Esophagus squamous epithelium (tissue), 5 donors: ENCODE measurements at places on chromosomes 6 and 20.

- DNase-seq = no peak
Observed at GRCh38 chr20:5061213-5061612, 58.5 kb downstream of the PCNA start.

GRCh38 chr6:162467679-162468078 is 259.9 kb downstream of the PRKN start:
- no peak for DNase-seq

- DNase-seq = no peak
Observed at GRCh38 chr6:142412658-142413057, 110.9 kb downstream of the ADGRG6 start.

GRCh38 chr6:3247255-3248146 is 11.2 kb upstream of the PSMG4 start:
- no peak for DNase-seq

GRCh38 chr6:136728976-136729515 is 63.2 kb downstream of the MAP3K5 start:
- no peak for DNase-seq

DNA sequence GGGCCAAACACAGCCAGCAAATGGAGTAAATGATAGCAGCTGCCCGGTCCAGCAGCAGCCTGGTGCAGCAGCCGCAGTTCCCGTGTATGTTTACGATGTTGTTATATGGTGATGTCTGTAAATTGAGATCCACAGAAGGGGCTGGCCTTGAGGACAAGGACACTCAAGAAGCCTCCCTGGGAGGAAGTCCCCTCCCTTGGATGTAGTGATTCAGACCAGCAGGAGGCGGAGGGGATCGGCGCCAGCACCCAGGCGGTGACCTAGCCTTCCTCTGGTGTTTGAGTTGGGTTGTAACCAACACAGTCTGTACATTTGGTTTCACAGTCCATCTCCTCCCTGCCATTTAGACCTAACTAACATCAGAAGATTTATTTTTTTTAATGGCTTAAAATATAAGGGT is 187.8 kb downstream of the SYNDIG1 start:
- no peak for DNase-seq

- DNase-seq = no peak
Observed at GRCh38 chr6:53830366-53830765, 35.6 kb downstream of the LRRC1 start.

- DNase-seq = no peak
Observed at GRCh38 chr6:4420160-4420865, 284.9 kb upstream of the ECI2 start.

- no peak for DNase-seq
Observed at GRCh38 chr6:169005166-169005565, 248.5 kb downstream of the THBS2 start.

DNA sequence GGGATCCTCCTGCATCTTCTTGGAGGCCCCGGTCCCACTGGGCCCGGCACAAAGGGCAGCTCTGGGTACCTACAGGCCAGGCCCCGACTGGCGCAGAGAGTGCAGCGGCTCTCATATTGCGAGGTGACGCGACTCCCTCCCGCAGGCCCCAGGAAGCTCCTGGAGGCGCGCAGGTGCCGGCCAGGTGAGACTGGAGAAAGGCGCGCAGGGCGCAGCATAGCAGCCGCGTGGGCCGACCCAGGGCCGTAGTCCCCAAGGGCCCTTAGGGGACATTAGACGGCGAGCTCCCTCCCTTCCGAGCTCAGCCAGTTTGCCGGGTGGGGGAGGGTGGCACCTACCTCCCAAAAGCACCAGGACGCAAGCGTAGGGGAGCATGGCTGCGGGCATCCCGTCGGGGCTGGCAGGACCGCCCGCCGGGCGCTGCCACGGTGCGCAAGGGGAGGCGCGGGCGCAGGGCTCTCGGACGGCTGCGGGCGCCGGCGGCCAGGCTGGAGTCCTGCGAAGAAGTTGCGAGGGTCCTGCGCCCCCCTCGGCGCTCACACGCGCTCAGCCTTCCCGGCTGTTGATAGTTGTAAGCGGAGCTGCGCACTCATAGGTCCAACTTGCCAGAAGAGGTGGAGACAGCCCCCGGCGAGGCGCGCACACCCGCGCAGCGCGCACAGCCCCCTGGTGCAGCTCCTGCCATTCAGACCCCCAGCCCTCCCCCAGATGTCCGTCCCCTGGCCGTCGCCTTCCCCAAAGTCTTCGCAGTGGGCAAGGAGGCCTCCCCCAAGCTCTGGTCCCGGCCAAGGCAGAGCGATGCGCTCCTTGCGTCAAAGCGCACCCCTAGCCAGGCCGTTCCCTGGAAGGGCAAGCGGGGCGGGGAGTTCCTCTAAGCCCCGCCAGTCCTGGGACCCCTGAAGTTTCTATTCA is 622 bp downstream of the APCDD1L start:
- DNase-seq = no peak

- no peak for DNase-seq
Observed at GRCh38 chr6:33772082-33772830, 16.7 kb downstream of the LEMD2 start.

GRCh38 chr6:147588469-147588868 is 80.0 kb downstream of the SAMD5 start:
- no peak for DNase-seq

DNA sequence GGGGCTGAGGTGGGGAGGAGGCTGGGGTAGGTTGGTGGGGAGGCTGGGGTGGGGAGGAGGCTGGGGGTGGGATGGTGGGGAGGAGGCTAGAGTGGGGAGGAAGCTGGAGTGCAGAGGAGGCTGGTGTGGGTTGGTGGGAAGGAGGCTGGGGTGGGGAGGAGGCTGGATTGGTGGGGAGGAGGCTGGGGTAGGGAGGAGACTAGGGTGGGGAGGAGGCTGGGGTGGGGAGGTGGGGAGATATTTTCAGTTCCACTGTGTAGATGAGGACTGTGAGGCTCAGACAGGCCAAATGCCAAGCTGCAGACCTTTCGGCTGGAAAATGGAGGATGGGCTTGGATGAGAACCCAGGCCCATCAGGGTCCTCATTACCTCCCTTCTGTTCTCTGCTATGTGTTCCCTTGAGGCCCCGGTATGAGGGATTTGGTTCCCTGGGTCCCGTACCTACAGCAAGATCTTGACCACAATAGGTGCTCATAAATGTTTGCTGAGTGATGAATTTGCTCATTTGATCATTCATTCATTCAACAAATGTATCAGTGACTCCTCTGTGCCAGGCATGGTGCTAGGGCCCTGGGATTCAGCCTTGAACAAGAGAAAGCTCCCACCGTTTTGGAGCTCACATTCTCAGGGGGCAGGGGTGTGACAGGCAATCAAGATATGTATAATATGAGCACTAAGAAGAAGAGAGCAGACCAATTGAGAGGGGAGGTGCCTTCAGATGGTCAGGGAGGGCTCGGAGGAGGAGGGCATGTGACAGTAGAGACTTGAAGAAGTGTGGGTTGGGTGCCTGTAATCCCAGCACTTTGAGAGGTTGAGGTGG is 36.1 kb upstream of the NOL4L start:
- DNase-seq = no peak

DNA sequence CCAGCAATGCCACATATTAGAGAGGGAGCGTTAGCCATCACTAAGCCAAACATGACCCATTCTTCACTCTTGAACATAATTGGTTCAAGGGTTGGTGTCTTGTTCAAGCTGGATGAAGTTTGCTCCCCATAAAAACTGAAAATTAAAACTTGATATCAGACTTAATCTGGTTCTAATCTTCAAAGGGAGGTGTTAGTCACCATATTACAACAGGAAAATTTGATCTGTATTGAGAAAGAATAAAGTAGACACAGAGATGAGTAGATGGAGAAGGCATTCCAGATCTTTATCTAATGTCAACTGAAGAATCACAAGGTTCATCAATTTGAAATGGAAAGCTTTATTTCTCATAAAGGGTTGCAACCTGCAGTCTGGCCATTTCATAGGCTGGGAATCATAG is 972.8 kb downstream of the HACE1 start:
- no peak for DNase-seq

DNA sequence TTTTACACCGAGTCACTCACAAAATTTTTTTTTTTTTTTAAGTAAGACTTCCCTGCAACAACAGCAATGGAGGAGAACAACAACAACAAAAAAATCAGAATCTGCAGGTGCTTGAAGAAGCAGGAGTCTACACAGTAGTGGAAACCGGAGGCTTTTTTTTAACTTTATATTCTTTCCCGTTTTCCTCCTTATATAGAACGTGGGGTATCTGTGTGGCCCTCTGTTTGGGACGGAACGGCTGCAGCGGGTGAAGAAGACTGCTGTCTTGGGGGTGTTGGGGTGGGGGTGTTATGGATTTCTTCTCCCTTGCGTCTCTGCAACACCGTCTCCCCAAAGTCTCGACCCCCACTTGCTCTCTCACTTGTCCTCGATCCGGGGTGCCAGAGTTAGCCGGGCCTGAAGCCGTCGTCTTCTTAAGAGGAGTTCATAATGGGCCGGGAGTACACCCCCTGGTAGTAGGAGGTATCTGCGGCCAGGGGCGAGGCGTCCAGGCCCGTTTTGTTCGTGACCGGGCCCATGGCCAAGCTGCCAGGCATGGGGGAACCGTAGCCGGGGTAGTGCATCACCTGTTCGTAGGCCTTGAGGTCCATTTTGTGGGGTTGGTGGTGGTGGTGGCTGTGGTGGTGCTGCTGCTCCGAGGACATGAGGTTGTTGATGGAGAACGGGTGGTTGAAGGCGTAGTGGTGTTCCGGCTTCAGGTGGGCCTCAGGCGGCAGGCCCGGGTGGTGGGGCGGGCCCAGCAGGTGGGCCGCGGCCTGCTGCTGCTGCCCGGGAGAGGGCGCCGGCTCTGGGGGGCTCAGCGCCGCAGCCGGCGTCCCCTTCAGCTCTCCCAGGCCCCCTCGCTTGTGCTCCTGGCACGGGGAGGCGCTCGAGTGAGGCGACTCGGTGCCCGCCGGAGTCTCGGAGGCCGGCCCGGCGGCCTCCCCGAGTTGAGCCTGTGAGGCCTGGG is 2.7 kb downstream of the FOXA2 start:
- no peak for DNase-seq

GRCh38 chr6:435441-436307 is 44.1 kb downstream of the IRF4 start:
- DNase-seq = no peak

GRCh38 chr20:22180244-22180643 is 404.1 kb downstream of the FOXA2 start:
- DNase-seq = no peak

GRCh38 chr6:5936631-5937030 is 70.1 kb downstream of the NRN1 start:
- DNase-seq = no peak

- no peak for DNase-seq
Observed at GRCh38 chr20:54065601-54066038, 4.8 kb downstream of the BCAS1 start.

GRCh38 chr20:50220093-50220893 is 29.7 kb downstream of the CEBPB start:
- DNase-seq = no peak

DNA sequence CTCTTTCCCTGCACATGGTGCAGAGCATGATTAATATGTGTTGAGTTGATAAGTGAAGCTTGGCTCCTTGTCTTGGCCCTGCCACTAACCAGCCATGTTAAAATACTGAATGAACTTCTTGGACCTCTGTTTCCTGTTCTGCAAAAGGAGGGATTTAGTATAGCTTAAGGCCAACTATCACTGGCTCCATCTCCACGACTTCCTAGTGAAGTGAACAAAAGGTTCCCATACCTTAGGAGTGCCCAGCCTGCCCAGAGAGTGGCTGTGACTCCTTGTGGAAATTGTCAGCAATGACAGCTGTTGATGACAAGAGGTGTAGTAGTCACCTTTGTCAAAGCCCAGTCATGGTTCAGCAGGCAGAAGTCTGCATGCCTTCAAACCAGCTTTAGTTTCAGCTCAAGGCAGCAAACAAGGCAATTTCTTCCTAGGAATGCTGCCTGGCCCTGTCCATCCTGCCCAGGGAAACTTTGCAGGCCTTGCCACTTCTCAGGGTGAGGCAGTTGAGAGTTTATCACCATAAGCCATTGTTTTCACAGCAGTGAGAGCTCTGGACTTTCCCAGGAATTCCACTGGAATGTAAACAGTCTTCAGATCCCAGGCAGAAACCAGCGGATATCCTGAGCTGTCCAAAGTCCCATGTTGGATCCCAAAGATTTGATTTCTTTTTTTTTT is 169.7 kb upstream of the TNFAIP3 start:
- no peak for DNase-seq

DNA sequence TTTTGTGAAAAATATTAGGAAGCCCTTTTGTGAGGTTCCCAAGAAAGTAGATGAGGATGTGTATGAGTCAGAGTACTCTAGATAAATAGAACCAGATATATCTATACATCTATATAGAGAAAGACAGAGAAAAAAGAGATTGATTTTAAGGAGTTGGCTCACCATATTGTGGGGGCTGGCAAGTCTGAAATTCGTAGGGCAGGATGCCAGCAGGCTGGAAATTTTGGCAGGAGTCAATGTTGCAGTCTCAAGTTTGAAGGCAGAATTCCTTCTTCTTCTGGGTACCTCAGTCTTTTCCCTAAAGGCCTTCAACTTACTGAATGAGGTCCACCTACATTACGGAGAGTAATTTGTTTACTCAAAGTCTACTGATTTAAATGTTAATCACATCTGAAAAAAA is 65.3 kb upstream of the SAMD3 start:
- no peak for DNase-seq

GRCh38 chr20:13042458-13042794 is 33.7 kb downstream of the SPTLC3 start:
- DNase-seq = no peak

DNA sequence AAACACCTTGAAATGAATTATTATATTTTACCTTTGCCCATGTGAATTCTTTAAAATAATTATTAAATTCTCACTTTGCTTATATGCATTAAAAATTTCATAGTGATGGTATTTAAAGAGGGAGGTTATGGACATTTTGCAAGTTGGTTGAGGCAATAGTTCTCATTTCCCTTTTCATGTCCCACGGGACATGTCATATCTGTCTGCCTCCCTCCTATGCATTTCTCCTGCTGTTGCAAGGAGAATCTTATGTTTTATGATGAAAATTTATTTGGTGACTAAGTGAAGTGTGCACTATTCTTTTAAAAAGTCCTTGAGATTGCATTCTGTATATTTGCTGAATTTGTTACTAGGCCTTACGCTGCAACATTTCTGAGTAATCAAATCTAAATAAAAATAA is 67.2 kb downstream of the UTRN start:
- no peak for DNase-seq

GRCh38 chr6:131937703-131938631 is 13.2 kb downstream of the CCN2 start:
- no peak for DNase-seq

DNA sequence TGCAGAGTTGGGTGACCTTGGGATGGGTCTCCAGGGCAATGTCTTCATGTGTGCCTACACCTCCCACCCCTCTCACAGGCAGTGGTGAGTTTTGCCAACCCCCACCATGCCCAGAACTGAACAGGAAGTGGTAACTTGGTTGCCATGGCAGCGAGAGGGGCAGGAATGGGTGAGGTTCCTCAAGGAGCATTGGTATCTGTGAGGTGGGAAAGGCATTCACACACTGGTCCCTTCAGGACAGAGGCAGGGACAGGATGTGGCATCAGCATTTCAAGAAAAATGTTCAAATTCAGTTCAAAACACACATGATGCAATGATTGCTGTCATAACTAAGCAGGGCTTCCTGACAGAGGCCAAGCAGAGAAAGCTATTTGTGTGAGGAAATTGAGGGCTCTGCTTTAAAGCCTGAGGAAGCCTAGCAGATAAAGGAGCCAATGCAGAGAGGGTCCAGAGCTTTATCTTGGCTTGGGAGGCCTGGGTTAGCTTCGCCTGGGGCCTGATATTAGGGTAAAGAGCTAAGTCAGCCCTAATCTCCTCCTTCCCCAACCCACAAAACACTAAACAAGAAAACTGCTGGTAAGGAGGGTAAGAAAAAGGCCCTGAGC is 551 bp downstream of the TREML2 start:
- no peak for DNase-seq
